ENCODE measurements at places on chromosomes 16 and 17.

DNA sequence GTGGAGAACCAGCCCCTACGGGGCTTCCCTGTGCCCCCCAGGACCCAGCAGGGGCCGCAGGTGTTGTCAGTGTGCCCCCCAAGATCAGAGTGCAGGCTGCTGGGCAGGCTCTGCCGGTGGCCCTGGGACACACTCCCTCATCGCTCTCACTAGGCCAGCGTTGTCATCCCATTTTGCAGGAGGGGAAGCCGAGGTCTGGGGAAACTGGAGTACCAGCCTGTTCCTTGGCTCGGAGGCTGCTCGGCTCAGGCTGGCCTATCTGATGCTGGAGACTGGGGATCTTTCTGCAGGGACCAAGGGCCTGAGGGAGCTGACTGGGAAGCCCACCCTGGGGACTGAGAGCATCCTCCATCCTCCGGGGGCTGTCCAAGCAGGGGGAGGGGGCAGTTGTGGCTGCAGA, 74.2 kb upstream of the CBX4 start:
- no peak for DNase-seq

DNA sequence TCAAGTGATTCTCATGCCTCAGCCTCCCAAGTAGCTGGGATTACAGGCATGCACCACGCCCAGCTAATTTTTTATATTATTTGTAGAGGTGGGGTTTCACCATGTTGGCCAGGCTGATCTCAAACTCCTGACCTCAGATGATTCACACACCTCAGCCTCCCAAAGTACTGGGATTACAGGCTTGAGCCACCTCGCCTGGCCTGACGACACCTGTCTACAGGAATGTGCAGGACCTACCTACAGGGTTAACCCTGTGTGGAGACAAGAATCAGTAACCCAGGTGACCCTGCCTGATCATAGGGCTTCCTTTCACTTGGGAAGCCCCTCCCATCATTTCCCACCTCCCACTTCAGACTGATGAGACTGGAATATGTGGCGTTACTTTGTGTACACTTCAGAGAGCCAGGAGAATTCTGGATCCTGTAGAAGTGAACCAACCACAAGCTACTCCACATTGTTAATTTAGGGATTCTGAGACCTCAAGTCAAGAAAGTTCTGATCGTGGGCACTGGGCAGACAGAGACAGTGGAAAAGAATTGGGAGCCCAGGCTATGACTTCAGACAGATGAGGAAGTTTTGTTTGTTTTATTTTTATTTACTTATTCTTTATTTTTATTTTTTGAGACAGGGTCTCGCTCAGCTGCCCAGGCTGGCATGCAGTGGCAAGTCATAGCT, 5.7 kb upstream of the MILR1 start:
- no peak for DNase-seq

DNA sequence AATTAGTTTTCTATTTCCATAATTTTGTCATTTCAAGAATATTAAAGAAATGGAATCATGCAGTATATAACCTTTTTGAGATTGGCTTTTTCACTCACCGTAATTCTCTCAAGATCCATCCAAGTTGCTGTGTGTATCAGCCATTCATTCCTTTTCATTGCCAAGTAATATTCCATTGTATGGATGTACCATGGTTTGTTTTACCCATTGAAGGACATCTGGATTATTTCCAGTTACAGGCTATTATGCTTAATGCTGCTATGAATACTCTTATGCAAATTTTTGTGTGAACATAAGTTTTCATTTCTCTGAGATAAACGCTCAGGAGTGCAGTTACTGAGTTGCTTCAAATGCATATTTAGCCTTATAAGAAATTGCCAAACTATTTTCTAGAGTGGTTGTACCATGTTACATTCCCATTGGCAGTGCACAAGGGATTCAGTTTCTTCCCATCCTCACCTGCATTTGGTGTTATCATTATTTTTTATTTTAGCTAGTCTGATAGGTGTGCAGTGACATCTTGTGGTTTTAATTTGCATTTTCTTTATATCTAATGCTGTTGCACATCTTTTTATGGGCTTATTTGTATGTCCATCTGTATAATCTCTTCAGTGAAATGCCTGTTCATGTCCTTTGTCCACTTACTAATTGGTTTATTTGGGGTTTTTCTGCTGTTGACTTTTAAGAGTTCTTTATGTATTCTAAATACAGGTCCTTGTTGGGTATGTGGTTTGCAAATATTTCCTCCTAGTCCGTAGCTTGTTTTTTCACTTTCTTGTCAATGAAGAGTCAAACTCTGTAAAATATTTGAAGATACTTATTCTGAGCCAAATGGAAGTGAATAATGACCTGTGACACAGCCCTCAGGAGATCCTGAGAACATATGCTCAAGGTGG, 32.7 kb downstream of the BMERB1 start:
- no peak for DNase-seq

- DNase-seq: no peak
These were observed 10.9 kb upstream of the TBX2 start for GRCh38 chr17:61388561-61389356.

DNA sequence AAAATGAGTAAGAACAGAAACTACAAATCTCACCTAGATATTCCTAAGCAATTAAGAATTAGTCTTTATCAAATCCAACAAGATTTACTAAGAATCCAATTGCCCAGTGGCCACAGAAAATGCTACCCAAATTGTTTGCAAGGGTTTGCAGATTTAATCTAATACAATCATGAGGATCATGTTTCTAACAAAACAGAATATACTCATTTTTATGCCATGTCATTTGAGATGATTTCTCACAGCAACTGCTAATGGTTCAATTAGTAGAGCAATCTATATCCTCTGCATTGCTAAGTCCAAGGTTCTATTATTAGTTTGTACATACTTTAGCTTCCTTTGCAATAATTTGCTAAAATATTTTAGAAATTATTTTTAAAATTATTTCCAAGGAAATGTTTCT, 41.2 kb downstream of the HELZ start:
- no peak for DNase-seq

DNA sequence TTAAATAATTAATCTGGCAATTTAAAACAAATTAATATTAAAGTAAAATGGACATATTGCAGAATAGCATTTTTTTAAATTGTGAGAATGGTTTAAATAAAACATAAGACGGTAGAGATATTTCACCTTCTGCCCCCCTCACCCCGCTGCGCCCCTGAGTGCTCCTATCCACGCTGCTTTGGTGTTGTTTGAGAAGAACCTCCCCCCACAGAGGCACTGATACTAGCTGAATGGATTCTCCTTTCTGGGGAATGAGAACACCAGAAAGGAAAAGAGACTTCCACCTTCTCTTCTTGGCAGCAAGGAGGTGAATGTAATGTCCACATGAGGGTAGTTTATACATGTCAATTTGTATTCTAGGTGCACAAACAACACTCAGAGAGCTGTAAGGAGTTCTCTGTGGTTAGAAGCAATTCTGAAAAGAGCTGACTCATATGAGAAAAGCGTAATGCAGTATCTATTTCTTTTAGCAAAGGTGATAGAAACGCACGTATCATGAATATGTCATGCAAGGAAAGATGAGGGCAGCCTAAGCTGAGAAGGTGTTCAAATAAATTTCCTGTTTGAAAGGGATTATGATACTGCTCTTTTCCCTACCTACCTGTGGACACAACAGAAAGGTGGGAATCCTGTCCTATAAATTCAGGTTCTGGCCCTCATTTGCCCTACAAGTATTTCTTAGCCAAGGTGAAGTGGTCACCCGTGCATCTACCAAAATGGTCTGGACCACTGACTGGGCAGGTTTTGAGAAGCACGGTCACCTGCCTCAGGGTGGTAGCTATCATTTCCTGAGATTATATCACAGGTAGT, 126.9 kb downstream of the PARN start:
- DNase-seq: no peak

GRCh38 chr17:33240362-33240761, 52.7 kb downstream of the ASIC2 start:
- no peak for DNase-seq

DNA sequence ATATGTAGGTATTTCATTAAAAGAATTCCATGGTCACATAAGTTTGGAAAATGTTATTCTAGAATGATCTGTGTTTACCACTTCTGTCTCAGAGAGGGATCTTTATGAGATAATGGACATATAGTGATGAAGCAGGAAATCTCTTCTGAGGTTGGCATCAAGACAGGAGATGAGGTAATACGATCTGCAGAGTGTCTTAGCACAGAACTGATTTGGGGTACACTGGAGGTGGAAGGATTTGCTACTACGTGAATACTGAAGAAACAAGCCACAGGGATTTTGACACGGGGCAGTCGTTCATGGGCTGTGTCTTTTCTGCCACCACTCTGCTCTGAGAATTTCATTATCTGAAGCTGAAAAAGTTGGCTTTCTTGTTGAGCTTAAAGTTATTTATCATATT, 5.5 kb downstream of the CBFB start:
- no peak for DNase-seq

DNA sequence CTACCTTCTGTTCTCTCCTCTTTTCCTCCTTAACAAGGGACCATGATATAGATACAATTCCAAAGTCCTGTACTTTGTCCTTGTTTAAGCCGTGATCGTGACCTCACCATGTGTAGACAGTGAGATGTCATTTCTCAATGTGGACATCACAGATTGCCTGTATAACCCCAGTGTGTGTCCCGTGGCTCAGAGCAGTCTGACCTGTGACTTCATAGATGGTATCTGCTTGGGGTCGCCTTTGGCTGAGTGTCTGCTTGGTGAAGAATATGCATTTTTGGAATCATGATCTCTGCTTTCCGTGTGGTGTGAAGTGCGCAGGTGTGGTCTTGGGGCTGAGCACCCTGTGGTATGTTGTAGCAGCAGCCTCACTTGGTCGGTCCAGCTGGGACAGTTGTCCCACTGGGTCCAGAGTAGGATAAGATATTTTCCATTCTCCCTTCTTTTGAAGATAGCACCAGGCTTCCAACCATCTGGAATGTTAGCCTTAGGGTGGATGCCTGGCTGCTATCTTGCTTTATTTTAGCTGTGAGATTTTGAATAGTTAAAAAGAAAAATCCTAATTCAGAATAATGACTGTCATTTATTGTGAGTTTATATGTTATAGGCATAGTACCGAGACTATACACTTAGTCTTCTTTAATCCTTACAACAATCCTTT, 13.4 kb downstream of the MSI2 start:
- no peak for DNase-seq

GRCh38 chr16:29310852-29311314, 95.6 kb downstream of the NPIPB11 start:
- no peak for DNase-seq

DNA sequence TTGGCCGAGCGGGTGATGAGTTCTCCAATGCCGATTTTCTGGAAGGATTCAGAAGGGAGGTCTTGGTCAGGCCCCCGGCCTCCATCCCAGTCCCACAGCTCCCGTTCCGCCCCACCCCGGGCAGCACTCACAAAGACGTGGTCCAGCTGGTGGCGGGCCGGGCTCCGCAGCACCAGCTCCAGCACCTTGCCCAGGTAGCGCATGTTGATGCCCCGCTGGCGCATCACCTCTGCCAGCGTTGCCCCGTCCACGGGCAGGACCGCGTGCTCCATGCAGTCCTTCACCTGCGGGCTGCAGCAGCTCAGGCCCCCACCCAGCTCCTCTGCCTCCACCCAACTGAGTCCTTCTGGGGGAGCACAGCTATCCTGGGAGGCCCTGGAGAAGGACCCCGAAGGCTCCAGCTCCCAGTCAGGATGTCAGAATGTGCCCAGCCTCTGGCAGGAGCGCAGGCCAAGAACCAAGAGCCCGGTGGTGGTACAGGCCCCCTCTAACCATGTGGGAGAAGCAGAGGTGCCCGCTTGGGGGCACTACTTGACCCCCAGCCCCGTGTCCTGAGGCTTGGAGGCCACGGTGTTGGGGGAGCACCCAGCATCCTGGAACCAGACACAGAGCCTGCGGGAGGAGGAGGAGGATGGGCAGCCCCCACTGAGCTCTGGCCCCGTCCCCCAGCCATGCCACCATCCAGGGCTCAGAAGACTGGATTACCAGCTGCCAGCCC, 16.2 kb downstream of the CLUH start:
- DNase-seq: no peak

GRCh38 chr17:70119983-70120382, 45.0 kb downstream of the KCNJ16 start:
- DNase-seq: no peak

GRCh38 chr17:38507436-38507835, 79.2 kb downstream of the ARHGAP23 start:
- DNase-seq: no peak

DNA sequence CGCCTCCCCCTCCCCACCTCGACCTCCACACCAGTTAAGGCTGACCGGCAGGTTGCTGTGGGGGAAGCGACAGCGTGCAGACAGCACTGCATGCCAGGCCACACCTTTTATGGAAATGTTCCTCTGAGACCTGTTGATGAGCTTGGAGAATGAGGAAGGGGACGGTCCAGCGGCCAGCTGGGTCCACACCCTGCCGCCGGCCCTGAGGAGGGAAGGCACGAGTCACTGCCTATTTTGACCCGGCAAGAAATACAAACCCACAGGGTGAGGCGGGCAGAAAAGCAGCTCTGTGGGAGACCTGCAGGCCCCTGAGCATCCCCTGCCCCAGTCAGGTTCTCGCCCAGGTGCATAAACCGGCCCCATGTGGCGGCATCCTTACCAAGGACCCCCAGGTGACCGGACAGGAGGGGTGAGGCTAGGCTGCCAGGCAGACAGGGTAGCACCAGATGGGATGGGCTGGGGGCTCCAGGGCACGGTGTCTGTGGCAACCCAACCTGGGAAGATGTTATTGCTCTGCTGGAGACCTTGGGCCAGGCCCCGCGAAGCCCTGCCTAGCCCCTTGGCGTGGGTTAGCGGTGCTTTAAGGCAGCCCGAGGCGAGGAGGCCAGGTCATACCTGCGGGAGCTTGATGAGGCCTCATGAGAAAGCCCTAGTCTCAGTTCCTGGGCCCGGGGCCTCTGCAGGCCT, 12.7 kb downstream of the NATD1 start:
- DNase-seq: no peak

- no peak for DNase-seq
These were observed 15.0 kb upstream of the SCIMP start for GRCh38 chr17:5249615-5250014.

DNA sequence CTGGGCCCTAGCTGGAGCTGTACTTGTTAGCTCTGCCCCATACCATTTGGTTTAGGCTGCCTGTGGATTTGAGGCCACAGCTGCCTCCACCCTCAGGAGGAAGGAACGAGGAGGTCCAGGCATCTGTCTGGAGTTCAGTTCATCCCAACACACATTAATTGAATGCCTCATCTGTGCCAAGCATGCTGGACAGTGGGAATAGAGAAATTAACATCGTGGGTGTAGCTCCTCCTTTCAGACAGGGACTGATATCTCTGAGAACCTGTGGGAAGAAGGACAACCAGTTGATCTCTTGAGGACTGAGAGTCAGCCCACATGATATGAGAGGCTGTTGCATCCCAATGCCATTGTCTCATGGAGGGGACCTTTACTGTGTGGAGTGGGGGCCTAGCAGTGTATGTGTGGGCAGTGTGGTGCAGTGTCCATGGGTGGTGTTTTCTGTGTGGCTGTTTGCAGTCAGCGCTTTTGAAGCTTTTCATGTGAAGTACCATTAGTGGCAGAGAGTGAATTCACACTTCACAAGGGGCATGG, 29.4 kb upstream of the DDX52 start:
- no peak for DNase-seq

Data from nucleus accumbens (tissue), 56 donors.